ENCODE measurements at places on chromosomes 2 and 18.

GRCh38 chr18:67199993-67200617, 316.4 kb downstream of the DSEL start:
- DNase-seq = no peak

GRCh38 chr2:99821039-99821438, 321.4 kb downstream of the AFF3 start:
- no peak for DNase-seq

GRCh38 chr2:1981850-1982249, 237.5 kb upstream of the PXDN start:
- no peak for DNase-seq

GRCh38 chr2:45857867-45858520, 206.5 kb downstream of the PRKCE start:
- no peak for DNase-seq

- no peak for DNase-seq
These were observed 171.2 kb downstream of the ACOXL start for GRCh38 chr2:110903548-110903947.

- DNase-seq = no peak
These were observed 31.1 kb upstream of the SPAG16 start for GRCh38 chr2:213253162-213253561.

DNA sequence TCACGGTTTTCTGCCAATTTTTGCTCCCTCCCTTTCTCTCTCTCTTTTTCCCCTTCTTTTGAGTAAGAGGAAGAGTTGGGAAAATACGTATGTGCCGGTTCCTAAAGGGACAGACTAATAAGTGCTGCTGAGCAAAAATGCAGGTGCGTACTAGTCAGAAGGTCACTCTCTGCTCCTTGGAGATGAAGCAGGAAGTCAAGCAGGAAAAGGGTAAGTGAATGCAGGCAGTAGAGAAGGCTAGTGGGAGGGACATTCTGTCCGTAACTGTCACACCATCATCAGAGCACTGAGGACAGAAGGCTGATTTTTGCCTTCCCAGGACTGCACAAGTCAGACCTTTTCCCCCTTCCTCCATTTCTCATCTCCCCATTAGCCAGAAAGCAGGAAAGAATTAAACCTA, 105.7 kb downstream of the CDH2 start:
- DNase-seq = no peak

- no peak for DNase-seq
These were observed 18.0 kb downstream of the MALL start for GRCh38 chr2:110097506-110098220.

GRCh38 chr2:77028032-77028600, 494.1 kb downstream of the LRRTM4 start:
- no peak for DNase-seq

Data from stimulated activated CD4-positive, alpha-beta T cell treated with anti-CD3 and anti-CD28 coated beads, Interleukin-15, amount 100 ng/mL, for 48 hours (primary cell).